ENCODE measurements at places on chromosomes 13 and 19. TPM values are rescaled to one million over a fixed set of nuclear protein-coding genes. Genes with fewer than 3 reads are reported as not detected.

Gene ZNF600
- total RNA-seq: 0.12 TPM

Gene ADGRL1
- total RNA-seq: 5.1 TPM

Gene PRR12
- 2.3 TPM for total RNA-seq

Gene CRB3
- not detected for total RNA-seq

Gene TJP3
- 0.93 TPM for total RNA-seq

Gene NR1H2
- total RNA-seq: 97.3 TPM

Gene RAVER1
- total RNA-seq: 34.9 TPM

Gene GARIN5A
- total RNA-seq: not detected

Gene PRODH2
- not detected for total RNA-seq

Gene CEACAM16
- total RNA-seq: not detected

Gene ZNF723
- total RNA-seq: 0.19 TPM

Gene ETV2
- 1.4 TPM for total RNA-seq

Gene ADAT3
- 3.7 TPM for total RNA-seq

Gene TLE2
- total RNA-seq: 2.4 TPM

Gene IFNL1
- total RNA-seq: not detected

Gene DMKN
- total RNA-seq: 4.4 TPM

Gene APC2
- total RNA-seq: 0.79 TPM

Gene PCDH20
- not detected for total RNA-seq

Gene NANOS3
- total RNA-seq: not detected

Gene MYCBP2
- 23.7 TPM for total RNA-seq

Gene GAPDHS
- total RNA-seq: not detected

Gene ZNF813
- total RNA-seq: 2.1 TPM

Gene ZNF534
- not detected for total RNA-seq

Gene NOTCH3
- total RNA-seq: 18.6 TPM

Gene KLK12
- not detected for total RNA-seq

Gene KLF5
- 11.5 TPM for total RNA-seq

Gene LILRA1
- total RNA-seq: not detected

Gene KANK3
- total RNA-seq: 1.2 TPM
